Left renal pelvis (tissue), 4 donors: ENCODE measurements at places on chromosomes 5 and 9. TPM values are rescaled to one million over a fixed set of nuclear protein-coding genes. Genes with fewer than 3 reads are reported as not detected.

Gene SMC2
- polyA plus RNA-seq = 42.8 TPM

Gene PCDHGC3
- polyA plus RNA-seq = 110 TPM

Gene FAM153A
- not detected for polyA plus RNA-seq

Gene CDX1
- polyA plus RNA-seq = 0.40 TPM

Gene ZBTB34
- polyA plus RNA-seq = 22.9 TPM

DNA sequence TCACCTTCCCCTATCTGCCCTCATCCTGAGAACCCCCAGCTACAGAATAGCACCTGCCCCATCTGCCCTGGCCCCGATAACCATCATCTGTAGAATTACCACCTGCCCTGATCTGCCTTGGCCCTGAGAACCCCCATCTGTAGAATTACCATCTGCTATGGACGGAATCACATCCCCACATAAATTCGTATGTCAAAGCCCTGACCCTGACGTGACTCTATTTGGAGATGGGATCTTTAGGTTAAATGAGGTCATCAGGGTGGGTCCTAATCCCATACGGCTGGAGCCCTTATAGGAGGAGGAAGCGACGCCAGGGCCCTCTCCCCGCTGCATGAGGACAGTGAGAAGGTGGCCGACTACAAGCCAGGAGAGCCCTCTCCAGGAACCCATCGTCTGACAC is 32.6 kb downstream of the SARDH start:
- DNase-seq = no peak

DNA sequence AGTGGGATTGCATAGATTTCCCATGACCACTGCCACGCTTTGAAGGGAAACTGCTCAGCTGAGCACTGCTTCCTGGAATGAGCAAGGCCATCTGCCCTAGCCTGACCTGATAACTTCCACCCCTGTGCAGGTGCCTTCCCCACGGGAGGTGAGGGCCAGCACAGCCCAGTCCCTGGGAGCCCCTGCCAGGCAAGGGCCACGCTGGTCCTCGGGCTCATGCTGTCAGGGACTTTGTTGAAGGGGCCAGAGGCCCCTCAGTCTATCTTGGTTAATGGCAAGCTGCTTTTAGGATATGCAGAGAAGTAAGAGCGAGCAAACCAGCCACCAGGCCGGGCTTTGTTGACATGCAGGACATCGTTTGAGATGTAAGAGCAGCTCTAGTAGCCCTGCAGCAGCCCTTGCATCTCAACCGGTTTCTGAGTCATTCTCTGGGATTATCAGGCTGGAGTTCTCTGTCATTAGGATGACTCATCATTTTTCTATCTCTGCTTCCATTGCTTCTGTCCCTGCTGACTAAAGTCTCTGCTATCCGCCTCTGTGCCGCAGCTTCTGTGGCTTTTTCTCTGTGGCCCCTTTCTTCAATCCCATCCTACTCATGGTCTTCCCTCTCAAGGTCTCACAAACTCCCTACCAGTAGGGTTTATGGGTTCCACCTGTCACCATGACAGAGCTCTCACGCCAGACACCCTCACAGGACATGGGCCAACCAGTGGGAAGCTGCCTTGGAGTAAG is 30.6 kb upstream of the IQGAP2 start:
- DNase-seq = no peak

GRCh38 chr9:120650352-120650751 is 63.9 kb downstream of the MEGF9 start:
- DNase-seq = no peak

- DNase-seq = no peak
These were observed 20.6 kb downstream of the LIX1 start for GRCh38 chr5:97121848-97122247.

DNA sequence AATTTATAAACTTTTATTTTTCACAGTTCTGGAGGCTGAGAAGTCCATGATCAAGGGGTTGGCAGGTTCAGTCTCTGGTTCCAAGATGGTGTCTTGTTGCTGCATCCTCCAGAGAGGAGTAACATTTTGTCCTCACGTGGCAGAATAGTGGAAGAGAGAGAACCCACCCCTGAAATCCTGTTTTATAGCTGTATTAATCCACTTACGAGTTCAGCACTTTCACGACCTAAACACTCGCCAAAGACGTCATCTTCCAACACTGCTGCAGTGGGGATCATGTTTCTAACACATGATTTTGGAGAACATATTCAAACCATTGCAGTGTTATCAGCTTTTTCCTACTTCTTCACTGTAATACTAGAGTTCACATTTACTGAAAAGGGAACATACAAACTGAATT is 233.0 kb upstream of the ATP10B start:
- no peak for DNase-seq

GRCh38 chr5:39076757-39077728 is 2.8 kb upstream of the RICTOR start:
- no peak for DNase-seq

GRCh38 chr9:126301985-126302603 is 24.5 kb upstream of the MVB12B start:
- peak; percentile 21 for DNase-seq

GRCh38 chr5:134026521-134027287 is 21.9 kb upstream of the VDAC1 start:
- DNase-seq = peak; percentile 64

DNA sequence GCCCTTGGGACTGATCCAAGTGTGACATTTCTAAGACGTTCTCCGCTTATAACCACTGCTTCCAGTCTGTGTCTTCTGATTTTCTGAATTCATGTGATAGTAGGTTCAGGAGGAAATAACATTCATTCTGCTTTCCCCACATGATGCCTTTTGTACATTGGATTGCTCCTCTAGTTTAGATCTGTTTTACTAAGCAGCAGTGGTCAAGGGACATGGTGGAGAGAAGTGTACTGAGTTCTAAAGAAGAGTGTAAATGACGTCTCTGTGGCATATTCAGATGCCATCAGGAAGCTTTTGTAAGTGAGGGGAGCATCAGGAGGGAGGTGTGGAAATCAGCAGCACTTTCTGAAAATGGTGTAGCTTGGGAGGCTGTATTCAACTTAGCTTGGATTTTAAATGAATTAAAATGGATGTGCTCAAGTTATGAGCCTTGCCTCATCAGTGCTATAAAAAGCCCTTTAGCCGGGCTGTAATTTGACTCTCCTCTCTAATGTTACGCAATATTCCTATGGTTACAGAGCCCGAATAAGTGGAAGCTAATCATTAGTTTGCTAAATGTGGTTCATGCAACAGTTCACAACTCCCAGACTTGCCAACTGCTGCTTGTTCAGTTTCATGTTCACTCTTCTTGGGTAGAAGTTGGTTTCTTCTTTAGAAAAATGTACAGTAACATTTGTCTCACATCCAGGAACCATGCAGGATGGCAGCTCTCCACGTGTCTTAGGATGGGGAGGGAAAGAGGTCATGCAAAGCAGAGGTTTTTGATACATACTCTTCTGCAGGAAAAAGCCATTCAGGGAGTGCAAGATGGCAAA is 281.3 kb downstream of the ARHGAP26 start:
- DNase-seq = peak; percentile 53

DNA sequence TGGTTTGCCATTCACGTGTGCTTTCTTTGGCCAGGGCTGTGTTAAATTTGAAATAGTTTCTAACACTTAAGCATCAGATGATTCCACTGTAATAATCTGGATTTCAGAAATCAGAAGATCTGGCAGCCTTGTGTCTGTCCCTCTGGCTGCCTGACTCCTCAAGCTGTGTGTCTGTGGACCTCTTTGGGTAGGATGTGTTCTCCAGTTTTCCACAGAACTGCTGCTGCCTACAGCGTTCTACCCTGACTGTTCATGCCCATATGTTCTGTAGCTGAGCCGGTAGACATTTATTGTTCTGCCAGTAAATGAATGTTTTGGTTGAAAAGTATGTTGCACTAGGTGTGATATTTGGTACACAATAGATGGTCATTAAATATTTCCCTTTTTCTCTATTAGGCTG is 81.3 kb downstream of the SH3GL2 start:
- DNase-seq = no peak

DNA sequence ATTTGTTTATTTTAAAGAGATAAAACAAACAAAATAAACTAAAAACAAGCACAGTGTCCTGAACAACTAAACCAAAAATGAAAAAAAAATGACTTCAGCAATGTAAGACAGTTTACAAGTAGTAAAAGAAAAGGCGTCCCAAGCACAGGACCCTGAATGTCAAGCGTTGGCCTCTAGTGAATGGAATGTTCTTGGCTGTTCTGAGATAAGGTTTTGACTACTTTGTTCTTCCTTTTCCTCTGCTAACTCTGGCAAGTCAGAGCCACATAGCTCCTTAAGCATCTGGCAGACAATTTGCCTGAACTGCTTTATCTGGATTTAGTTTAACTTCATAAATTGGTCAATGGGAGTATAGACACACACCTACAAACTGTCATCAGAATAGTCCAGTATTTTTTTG is 655.2 kb downstream of the ANXA1 start:
- no peak for DNase-seq

DNA sequence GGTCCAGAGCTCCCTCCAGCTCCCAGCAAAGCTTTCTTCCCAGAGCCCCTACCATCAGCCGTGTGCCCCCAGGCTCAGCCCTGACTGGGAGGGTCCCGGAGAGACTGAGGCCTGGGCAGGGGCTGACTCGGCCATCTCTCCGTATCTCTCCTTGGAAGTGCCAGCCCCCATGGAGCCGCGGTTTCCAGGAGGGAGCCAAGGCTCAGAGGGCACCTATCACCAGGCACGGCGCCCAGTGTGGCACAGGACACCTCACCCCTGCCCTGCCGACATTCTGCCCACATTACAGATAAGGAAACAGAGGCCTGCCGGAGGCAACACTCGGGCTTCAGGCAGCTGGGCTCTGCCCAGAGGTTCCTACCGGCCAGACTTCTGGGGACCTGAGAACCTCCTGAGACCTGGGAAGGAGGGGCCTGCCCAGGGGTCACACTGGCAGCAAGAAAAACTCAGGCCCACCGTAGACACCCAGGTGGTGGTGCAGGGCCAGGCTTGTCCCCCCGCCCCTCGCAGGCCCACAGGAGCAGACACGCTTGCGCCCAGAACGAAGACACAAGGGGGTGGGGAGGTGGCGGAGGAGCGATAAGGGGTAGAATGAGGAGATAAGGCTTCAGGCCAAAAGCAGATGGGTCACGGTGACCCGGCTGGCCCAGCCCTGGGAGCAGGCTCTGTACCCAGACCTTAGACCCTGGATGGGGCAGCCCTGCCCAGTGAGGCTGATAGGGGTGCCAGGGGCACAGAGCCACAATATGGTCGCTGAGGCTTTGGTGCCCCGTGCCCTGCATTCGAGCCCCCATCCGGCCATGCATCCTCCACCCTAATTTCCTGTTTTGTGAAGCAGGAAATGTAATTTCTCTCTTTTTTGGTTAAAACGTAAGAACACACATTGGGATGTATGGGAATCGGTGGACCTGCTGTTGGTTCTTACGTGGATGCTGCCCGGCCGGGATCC is 11.8 kb downstream of the NR5A1 start:
- no peak for DNase-seq

GRCh38 chr5:170570476-170570875 is 66.7 kb downstream of the KCNIP1 start:
- DNase-seq = no peak

DNA sequence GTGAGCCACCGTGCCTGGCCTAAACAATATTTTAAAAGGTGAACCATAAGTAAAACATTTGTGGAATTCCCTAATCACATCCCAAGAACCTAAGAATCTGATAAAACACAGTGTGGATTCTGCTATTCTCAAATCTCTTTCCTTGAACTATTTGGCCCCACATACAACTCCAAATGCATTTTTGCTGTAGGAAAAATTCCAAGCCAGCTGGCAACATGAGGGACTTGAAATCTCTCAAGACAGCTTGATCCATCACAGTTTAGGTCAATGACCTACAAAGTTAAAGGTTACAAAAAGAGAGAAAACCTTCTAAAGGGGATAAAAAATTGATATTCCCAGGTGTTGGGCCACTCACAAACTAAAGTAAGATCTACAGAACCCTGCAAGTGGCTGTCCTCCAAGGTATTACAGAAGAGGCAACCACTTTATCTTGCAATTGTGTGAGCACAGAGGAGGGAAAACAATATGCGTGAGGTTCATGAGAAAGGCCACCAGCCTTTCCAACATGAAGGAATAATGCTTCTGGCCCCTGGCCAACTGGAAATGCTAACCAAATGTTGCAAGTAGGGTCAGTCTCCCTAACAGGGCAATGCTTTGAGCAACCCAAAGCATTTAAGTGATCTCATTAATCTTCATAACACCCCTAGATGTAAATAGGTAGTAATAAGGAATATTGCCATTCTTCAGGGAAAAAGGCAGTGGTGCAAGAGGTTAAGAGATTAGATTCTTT is 221.4 kb downstream of the SEMA5A start:
- DNase-seq = no peak

- no peak for DNase-seq
These were observed 410.4 kb upstream of the WWC1 start for GRCh38 chr5:167881041-167881440.

DNA sequence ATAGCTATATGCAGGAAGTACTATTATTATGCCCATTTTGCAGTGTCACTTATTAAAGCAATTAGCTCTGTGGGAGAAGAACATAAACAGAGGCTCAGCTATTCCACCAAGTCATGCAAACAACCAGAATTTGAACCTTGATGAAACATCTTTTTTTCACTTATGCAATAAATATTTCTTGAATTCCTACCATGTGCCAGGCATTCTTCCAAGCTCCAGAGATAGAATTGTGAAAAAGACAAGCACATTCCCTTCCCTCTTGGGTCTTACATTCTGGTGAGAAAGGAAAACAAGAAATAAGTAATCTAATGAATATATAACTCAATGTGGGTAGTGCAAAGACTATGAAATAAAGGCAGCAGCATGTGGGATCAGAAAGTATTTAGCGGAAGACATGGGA is 32.1 kb upstream of the ADRB2 start:
- no peak for DNase-seq

DNA sequence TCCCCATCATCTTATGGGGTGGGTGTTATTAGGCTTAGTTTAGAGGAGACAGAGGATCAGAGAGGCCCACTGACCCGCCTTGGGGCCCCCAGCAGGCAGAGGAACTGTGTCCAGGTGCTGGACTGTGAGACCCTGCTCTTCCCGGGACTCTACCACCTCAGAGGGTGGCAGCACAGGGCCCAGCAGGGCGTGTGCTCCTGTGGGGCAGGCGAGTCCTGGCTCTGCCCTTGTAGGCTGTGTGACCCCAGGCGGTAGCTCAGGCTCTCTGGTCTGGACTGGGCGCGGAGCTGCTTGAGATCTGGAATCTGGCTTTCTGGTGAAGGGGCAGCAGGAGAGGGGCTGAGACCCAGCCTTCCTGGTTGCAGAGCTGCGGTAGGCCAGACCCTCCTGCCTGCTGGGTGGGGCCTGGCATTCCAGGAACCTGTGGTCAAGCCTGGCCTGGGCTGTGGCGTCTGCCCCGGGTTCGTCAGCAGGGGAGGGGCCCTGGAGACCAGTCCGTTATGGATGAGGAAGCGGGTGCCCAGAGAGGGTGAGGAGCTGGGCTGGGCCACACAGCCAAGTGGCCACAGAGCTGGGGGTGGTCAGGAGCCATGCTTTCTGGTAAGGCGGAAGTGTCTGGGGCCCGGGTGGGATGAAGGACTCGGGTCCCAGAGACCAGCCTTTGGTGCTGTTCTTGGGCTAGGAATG is 46.5 kb downstream of the RXRA start:
- DNase-seq = no peak

- DNase-seq = no peak
These were observed 1.7 kb upstream of the PTGER4 start for GRCh38 chr5:40678026-40678425.
